ENCODE measurements at places on chromosomes 1 and 21.

DNA sequence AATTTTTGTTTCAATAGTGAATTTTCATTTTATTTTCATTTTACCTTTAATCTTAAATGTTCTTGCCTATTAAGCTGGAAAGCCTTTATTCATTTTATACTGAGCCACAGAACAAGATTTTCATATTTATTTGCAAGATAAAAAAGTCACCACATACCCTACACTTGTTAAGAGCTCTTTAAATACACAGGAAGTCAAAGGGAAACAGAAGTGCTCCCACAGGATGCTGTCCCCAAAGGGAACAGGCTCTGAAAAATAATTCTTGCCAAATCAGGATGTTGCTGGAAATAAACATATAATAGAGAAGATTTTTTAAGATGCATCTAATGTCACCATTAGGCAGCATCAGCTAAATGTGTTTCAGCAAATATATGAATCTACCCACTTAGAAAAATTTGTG lies 113.6 kb downstream of the VAV3 start:
- no peak for DNase-seq

- DNase-seq, result no peak
Observed at GRCh38 chr1:185938396-185938795, 204.2 kb downstream of the HMCN1 start.

- no peak for DNase-seq
Observed at GRCh38 chr1:168714012-168714411, 15.0 kb downstream of the DPT start.

- peak; percentile 40 for DNase-seq
Observed at GRCh38 chr1:248618878-248619277, 16.0 kb downstream of the OR2T11 start.

DNA sequence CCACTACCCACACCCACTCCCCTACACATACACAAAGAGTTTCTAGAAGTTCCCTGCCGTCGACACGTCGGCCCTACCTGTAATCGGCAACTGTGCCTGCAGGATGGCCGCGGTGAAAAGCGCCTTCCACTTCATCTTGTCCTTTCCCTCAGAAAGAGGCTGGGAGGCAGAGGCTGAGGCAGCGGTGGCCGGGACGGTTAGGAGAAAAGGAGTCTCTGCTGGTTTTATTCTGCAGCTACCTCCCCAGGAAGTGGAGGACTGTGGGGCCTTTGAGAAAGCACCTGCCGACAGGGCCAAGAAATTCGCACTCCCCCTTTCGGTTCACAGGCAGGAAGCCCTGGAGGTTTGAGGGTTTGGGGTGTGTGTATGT lies at the start of gene CD247:
Gene CD247, minus strand, starts transcription at position 199 of the 370 bp plus-strand sequence. Its CDS starts 64 bp downstream, at position 135.
- no peak for DNase-seq

DNA sequence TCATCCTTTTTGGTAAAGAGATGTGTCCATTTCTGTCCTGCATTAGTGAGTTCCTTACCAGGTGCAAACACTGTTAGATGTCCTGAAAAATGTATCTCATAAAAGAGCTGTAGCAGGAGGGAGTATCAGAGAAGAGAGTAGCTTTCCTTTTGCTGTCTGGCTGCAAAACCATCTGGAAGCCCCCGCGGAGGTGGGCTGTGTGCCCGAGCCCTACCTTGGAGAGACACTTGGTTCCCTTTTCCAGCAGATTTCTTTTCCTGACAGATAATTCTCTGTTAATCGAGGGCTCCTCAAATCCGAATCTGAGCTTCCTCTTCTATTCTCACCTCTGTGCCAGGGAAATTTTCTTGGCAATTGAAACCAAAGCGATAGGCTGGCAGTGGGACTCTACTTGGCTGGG lies 53.0 kb downstream of the KIF26B start:
- DNase-seq, result no peak

DNA sequence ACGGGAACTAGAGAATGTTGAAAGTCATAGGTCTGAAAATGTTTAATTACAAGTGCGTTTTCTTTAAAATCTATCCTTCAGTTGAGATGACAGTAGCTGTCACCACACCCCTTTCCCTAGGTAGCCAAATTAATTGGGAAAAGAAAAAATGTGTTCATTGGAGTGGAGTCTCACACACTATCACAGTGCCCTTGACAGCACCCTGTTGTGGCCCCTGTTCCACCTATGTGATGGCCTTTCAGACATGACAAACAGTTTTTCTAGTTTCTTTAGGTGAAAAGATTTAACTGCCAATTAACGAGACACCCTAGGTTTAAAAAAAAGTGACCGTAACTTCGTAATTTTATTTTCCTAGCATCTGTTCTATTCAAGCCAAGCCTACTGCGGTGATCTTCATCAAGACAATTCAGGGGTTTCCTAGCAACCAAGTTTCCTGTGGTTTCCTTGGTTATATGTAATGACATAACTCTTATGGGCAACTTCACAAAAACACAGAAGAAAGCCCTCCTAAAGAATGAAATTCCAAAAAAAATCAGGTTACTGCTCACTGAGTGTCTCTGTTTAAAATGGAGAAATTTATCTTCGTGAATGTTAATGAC lies 298.3 kb downstream of the PDE4B start:
- DNase-seq, result no peak

GRCh38 chr1:32981003-32981901 lies 16.6 kb upstream of the RNF19B start:
- peak; percentile 52 for DNase-seq

GRCh38 chr1:160167056-160167455 lies 15.7 kb downstream of the ATP1A4 start:
- DNase-seq, result no peak

DNA sequence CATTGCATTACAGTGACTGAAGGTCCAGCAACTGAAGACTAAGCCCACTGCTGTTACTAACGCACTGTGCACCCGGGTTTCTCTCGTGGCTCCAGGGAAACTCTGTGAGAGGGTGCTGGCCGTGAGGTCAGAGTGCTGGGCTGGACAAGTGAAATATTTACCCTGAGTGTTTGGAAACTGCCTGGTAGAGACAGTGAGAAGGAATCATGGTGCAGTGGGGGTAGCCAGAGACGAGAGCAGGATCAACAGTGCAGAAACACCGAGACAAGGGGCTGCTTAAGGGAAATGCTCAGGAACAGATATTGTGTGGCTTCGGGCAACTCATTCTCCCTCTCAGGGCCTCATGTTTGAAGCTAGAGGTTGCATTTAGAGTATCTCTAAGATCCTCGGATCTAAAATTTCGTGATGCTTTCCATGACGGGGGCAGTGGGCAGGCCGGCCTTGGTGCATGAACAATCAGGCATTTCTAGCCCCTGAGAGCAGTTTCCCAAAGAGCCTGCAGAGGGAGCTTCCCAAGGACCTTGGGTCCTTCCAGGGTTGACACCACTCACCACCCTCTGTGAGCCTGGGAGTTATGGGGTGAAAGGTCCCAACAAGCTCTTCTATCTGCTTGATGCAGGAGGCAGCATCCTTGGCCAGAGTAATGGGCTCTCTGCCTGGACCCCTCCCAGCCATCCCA lies 9.7 kb downstream of the CD2 start:
- no peak for DNase-seq

All from putamen (tissue), 1 donor.